ENCODE measurements at places on chromosomes 7 and 10. TPM values are rescaled to one million over a fixed set of nuclear protein-coding genes. Genes with fewer than 3 reads are reported as not detected.

The GFRA1 gene
- 1.8 TPM for total RNA-seq

The IFIT1B gene
- total RNA-seq = not detected

The LIPJ gene
- total RNA-seq = not detected

The PIK3AP1 gene
- total RNA-seq = 0.32 TPM

The CADPS2 gene
- total RNA-seq = 47.7 TPM

The UBE2D1 gene
- 17.3 TPM for total RNA-seq

The AUTS2 gene
- total RNA-seq = 0.30 TPM

The PRKAG2 gene
- total RNA-seq = 15.6 TPM

The GSAP gene
- 5.9 TPM for total RNA-seq

The FAM25C gene
- not detected for total RNA-seq

The TET1 gene
- 0.32 TPM for total RNA-seq
